SJCRH30 (cell line): ENCODE measurements at places on chromosomes 2 and 18.

GRCh38 chr18:51226068-51226467, 28.6 kb upstream of the MEX3C start:
- no peaks in the 10 kb centered on the region for H3K4me1 ChIP-seq
- no peak overlapping the region for H3K4me3 ChIP-seq
- no peak for DNase-seq
- no peak overlapping the region for H3K27ac ChIP-seq

DNA sequence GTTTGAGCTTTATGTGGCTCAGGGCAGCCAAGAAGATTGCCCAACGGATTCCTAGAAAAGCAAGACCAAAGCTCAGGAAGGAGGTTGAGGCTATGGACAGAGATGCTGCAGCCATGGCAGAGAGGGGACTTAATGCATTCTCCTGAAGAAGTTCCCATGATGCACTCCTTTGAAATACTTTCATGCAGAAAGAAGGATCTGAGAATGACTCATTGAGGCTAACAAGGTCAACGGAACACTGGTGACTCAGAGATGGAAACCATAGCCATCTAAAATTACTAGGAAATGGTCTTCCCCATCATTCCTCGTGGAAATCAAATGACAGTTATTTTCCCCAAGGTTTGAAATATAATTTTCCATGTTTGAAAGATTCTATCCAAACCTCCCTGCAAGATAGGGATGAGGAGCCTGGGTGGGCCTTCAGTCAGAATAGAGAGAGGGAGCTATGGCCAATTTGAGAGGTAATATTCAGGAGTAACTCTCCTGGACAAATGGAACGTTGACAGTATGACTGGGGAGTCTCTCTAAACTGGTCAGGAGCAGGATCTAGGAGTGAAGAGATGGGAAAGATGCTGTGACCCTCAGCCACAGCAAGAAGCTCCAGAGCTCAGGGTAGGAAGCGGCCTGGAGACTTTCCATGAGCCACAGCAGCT, 63.0 kb downstream of the REEP1 start:
- DNase-seq: peak; percentile 57
- peak overlapping the region; percentile 11 for H3K27ac ChIP-seq
- H3K4me1 ChIP-seq: peaks cover 15% of the 10 kb centered on the region
- H3K4me3 ChIP-seq: no peak overlapping the region
- no peaks in the 10 kb centered on the region for H3K36me3 ChIP-seq

DNA sequence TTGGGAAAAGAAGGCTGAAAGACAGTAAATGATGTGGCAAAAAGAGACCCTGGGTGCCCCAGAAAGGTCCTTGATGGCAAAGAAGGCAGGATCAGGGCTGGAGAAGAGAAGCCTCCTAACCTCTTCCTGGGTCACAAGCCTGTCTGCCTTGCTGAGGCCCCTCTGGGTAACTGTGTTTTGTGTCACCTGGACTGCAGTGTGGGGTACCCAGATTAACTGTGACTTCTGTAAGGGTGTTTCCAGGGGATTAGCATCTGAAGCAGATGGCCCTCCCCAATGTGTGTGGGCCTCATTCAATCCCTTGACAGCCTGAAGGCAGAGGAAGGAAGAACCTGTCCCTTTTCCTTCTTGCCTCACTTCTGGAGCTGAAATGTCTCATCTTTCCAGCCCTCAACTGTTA, 35.6 kb upstream of the APCDD1 start:
- H3K4me1 ChIP-seq: no peaks in the 10 kb centered on the region
- H3K27me3 ChIP-seq: no peaks in the 10 kb centered on the region
- H3K27ac ChIP-seq: no peak overlapping the region
- DNase-seq: no peak
- no peaks in the 10 kb centered on the region for H3K36me3 ChIP-seq
- H3K4me3 ChIP-seq: no peak overlapping the region

- no peak for DNase-seq
- no peak overlapping the region for H3K27ac ChIP-seq
- peaks cover 3% of the 10 kb centered on the region for H3K4me1 ChIP-seq
Observed at GRCh38 chr2:201939453-201939941, 94.2 kb upstream of the FZD7 start.

DNA sequence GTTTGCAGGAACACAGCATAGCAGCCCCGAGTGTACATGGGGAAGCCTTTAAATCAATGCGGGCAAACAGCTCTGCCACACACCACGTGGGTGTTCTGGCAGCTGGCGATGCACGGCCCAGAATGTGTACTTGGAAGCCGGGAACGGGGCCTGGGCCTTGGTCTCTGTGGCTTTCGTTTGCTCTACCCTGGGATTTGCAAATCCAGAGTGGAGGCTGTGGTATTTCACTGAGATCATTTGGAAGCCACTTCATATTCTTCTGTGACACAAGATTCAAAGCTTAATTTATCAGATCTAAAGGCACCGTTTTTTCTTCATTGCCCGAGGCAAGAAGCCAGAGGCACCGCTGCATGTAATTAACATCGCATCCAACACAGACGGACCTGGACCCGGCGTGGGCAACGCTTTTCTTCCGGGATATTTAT, 246.3 kb upstream of the MYT1L start:
- no peak overlapping the region for H3K27ac ChIP-seq
- H3K27me3 ChIP-seq: no peaks in the 10 kb centered on the region
- no peak overlapping the region for H3K4me3 ChIP-seq
- H3K36me3 ChIP-seq: no peaks in the 10 kb centered on the region
- DNase-seq: peak; percentile 38

- H3K4me1 ChIP-seq: no peaks in the 10 kb centered on the region
- no peaks in the 10 kb centered on the region for H3K36me3 ChIP-seq
- no peaks in the 10 kb centered on the region for H3K27me3 ChIP-seq
Observed at GRCh38 chr2:128485761-128486639, 167.3 kb upstream of the HS6ST1 start.

- no peaks in the 10 kb centered on the region for H3K36me3 ChIP-seq
- DNase-seq: no peak
- H3K4me1 ChIP-seq: no peaks in the 10 kb centered on the region
Observed at GRCh38 chr2:8153258-8153718, 528.6 kb upstream of the ID2 start.

GRCh38 chr2:71646028-71646427, 192.7 kb downstream of the DYSF start:
- H3K4me3 ChIP-seq: no peak overlapping the region
- H3K36me3 ChIP-seq: peaks cover 14% of the 10 kb centered on the region

DNA sequence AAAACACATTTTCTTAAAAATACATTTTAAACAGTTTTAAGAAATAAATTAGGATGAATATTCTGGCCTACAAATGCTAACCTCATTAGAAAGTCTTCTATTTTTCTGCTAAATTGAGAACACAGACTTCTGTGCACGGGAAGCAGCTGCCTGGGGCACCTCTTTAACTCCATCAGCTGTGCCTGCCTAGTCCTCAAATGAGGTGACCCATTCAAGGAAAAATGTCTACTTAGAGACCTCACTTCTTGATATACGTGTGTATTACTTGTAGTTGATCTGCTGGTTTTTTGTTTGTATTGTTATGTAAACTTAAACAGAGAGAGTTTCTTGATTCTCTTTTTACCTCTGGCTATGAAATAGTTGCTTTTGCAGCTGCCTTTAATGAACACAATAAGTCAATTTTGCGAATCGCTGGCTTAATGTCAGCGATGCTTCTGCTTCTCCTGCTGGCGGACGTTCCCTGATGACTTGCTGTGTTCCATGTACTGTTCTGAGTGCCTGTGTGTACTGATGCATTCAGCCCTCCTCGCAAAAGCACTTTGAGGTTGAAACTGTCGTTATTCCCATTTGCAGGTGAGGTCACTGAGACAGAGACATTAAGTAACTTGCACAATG, 88.7 kb upstream of the TXNDC2 start:
- no peaks in the 10 kb centered on the region for H3K36me3 ChIP-seq
- H3K4me1 ChIP-seq: no peaks in the 10 kb centered on the region
- H3K27me3 ChIP-seq: no peaks in the 10 kb centered on the region
- DNase-seq: peak; percentile 15
- H3K27ac ChIP-seq: no peak overlapping the region

- DNase-seq: peak; percentile 18
- H3K27ac ChIP-seq: no peak overlapping the region
- no peaks in the 10 kb centered on the region for H3K27me3 ChIP-seq
Observed at GRCh38 chr2:200810252-200810997, 1.3 kb upstream of the BZW1 start.

GRCh38 chr2:133818661-133819060, 250.4 kb upstream of the NCKAP5 start:
- H3K4me3 ChIP-seq: no peak overlapping the region
- DNase-seq: no peak
- H3K27me3 ChIP-seq: no peaks in the 10 kb centered on the region
- no peaks in the 10 kb centered on the region for H3K36me3 ChIP-seq
- no peak overlapping the region for H3K27ac ChIP-seq

DNA sequence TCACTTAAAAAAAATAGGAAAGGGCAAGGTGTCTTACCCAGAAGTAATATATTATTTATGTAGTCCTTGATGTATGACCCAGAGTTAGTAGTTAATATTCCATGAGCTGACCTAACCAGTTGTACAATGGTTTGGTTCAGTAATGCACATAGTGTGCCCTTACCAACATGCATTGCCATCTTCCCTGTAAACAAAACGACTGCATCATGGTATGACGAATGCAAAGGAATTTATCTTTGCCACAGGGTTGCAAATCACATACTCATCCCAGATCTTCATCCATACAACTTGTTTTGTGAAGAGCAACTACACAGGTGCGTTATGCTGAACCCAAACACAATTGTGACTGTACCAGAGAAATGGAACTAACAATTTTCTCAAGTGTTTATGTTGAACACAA, 68.9 kb upstream of the ZSWIM2 start:
- no peaks in the 10 kb centered on the region for H3K27me3 ChIP-seq
- no peak overlapping the region for H3K4me3 ChIP-seq
- no peak for DNase-seq

DNA sequence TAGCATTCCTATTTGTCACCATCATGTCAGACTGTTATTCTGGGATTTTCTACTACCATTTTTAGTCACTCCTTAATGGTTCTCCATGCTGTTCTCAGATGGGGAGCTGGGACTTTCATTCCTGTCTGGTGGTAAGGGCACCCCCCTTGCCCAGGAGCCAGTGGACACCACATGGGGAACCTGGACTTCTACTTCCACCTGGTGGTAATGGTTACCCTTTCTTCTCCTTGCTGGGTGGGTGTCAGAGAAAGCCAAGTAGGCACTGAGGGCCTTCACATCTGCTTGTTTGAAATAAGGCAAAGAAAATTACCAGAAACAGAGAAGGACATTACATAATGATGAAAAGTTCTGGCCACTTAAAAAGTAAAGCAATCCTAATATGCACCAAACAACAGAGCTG, 239.8 kb downstream of the FHOD3 start:
- no peak for DNase-seq
- no peak overlapping the region for H3K27ac ChIP-seq
- H3K36me3 ChIP-seq: no peaks in the 10 kb centered on the region
- H3K27me3 ChIP-seq: no peaks in the 10 kb centered on the region

DNA sequence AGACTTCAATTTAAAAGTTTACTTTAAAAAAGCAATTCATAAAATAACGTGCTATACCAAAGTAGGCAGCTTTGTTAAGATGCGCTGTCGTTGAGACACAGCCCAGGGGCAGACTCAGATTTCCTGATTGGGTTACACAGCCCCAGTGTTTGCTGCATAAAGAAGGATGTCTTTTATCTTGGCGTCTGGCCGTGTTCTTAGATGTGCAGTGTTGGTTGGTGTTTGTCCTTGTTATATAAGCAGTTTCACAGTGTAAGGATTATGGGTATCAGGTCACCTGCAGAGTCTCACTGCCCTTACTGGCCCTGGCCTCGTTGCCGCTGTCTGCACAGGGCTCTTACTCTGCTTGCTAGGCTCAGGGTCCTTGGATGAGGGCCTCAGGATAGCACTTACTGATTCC, 108.5 kb downstream of the WDSUB1 start:
- no peaks in the 10 kb centered on the region for H3K27me3 ChIP-seq
- H3K27ac ChIP-seq: no peak overlapping the region
- peaks cover 4% of the 10 kb centered on the region; the same call in 1 of the 2 replicates for H3K36me3 ChIP-seq
- DNase-seq: no peak
- no peaks in the 10 kb centered on the region for H3K4me1 ChIP-seq

- H3K4me3 ChIP-seq: no peak overlapping the region
- no peaks in the 10 kb centered on the region for H3K27me3 ChIP-seq
- no peak for DNase-seq
- no peak overlapping the region for H3K27ac ChIP-seq
- no peaks in the 10 kb centered on the region for H3K4me1 ChIP-seq
Observed at GRCh38 chr18:41655074-41655473, 300.0 kb upstream of the PIK3C3 start.

DNA sequence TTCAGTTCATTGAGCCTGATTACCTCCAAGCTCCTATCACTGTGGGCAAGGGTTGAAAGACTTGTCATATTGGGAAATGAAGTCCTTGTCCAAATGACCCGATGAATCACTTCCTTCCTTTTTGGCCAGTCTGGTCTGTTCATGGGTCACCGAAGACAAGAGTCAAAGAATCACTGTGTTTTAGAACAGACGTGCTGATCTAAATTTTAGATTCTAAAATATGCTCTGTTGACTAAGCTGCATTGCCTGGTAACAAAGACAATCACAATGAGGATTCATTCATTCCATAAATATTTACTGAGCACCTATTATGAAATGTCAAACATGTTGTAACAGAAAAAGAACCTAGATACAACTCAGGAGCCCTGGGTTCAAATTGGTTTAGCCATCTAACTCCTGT, 99.4 kb upstream of the RND3 start:
- peaks cover 18% of the 10 kb centered on the region for H3K4me1 ChIP-seq
- H3K4me3 ChIP-seq: no peak overlapping the region
- DNase-seq: no peak

GRCh38 chr2:237487496-237487895, 445 bp downstream of the MLPH start:
- no peak for DNase-seq
- H3K27me3 ChIP-seq: peaks cover 7% of the 10 kb centered on the region; the same call in 1 of the 2 replicates
- no peak overlapping the region for H3K4me3 ChIP-seq
- no peaks in the 10 kb centered on the region for H3K4me1 ChIP-seq
- no peaks in the 10 kb centered on the region for H3K36me3 ChIP-seq

DNA sequence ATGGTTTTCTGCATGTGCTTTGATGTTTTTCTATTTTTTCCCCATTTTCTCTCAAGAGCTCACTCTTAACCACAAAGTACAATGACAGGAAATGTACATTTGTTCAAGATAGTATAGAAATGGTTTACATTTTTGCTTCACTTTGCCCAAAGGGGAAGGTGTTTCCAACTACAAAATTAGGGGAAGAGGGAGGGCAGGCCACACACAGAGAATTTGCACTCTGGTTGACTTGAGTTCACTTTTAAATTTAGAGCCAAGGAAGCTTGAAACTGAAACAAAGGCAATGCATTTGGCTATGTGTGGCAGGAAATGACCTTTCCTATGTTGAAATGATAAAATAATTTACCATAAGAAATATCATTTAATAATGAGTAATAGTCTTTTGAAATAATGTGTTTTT, 19.1 kb upstream of the VIT start:
- H3K4me3 ChIP-seq: no peak overlapping the region
- H3K4me1 ChIP-seq: peaks cover 3% of the 10 kb centered on the region; the same call in 1 of the 2 replicates
- H3K27me3 ChIP-seq: no peaks in the 10 kb centered on the region
- DNase-seq: no peak
- H3K36me3 ChIP-seq: no peaks in the 10 kb centered on the region
- H3K27ac ChIP-seq: no peak overlapping the region

GRCh38 chr2:122136056-122136455, 380.6 kb downstream of the TSN start:
- DNase-seq: peak; percentile 19
- no peaks in the 10 kb centered on the region for H3K4me1 ChIP-seq
- H3K36me3 ChIP-seq: no peaks in the 10 kb centered on the region
